ENCODE measurements at places on chromosomes 13 and 19. TPM values are rescaled to one million over a fixed set of nuclear protein-coding genes. Genes with fewer than 3 reads are reported as not detected.

- no peak for DNase-seq
These were observed 48.0 kb upstream of the PCDH17 start for GRCh38 chr13:57583529-57583928.

GRCh38 chr19:34677386-34678084 is at the start of gene ZNF302:
ZNF302 (plus strand) TSS chr19:34677678; CDS start chr19:34678805, 1,127 bp downstream.
- DNase-seq, result peak; percentile 41

DNA sequence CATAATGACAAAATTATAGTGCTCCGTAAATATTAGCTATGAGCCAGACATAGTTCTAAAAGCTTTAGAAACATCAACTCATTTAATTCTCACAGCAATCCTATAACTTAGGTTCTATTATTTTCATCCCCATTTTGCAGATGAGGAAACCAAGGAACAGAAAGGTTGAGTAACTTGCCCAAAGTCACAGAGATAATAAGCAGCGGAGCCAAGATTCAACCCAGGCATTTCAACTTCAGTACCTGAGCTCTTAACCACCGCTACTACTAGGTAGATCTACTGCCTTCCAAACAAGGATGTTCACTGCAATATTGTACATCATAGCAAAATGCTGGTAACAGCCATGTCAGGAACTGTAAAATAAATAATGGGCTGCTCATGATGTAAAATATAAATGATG is 39.9 kb downstream of the ELF1 start:
- no peak for DNase-seq

- no peak for DNase-seq
These were observed 37.5 kb downstream of the RAB20 start for GRCh38 chr13:110523838-110524540.

DNA sequence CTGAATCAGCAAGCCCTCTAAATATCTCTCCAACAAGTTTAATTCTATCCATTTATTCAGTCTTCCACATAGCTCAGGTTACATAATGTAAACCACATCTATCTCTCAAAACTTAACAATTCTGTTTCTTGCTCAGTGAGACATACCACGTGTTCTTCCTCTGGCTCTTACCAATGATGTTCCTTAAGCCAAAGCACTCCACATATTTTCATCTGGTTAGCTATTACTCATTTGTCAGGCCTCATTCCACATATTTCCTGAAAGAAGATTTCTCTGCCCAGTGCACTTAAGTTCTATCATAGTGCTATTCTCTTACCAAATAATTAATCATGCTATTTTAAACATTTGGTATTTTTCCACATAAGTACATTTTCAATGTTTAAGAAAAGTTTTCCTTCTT is 403.3 kb upstream of the ATXN8OS start:
- peak; percentile 0 for DNase-seq

DNA sequence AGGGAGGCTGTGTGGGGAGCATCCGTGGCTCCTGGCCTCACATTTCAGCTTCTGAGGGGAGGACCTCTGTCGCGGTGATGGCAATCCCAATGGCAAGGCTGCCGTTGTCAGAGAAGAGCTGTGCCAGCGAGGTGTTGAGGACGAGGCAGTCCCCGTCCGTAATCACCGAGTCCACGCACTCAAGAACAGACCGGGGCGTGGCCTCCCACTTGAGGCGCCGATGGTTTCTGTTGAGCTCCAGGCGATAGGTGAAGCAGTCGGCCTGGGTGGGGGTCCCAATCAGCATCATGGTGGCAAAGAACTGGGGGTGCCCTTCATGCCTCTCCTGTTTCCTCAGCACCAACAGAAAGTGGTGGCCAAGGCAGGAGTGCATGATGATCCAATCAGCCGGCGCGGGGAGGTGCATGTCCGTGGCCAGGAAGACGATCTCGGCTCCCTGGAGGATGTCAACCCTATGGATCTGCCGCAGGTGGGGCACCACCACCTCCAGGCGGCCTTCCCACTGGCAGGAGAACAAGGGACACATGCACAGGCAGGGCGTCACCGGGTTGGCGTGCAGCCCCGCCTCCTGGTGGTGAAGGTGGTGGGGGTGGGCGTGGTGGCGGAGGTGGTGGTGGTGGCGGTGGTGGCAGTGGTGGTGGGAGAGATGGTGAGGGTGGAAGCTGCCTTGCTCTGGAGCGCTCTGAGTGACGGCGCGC is 68.1 kb downstream of the SIAH3 start:
- DNase-seq, result no peak

DNA sequence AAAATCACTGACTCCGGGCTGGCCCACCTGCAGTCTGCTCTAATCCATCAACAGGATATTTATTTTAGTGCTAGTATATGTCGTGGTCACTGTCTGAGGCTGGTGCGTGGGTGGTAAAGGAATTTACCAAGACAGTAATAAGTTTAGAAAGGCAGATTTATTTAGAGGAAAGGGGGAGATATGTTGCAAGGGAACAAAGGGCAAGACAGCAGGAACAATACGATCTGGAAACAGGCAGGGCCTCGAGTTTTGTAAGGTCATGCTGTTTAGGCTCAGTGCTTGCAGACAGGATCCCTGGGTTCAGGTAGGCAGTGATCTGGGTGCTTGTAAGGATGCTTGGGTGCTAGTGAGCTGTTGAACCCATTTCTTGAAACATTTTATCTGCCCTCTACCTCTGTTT is 748.2 kb upstream of the SLITRK5 start:
- DNase-seq, result no peak

GRCh38 chr19:14059093-14059480 is 2.8 kb downstream of the PALM3 start:
- no peak for DNase-seq

DNA sequence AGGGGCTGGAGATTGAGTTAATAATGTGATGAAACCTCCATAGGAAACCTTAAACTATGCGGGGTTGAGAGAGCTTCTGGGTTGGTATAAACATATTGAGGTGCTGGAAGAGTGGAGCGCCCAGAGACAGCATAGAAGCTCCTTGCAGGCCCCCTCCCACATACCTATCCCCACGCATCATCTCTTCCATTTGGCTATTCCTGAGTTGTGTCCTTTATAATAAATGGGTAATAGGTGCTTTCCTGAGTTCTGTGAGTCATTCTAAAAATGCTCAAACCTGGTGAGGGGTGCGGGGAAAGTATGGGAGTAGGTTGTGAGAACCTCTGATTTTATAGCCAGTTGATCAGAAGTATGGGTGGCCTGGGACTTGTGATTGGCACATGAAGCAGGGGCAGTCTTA is 14.6 kb downstream of the CCDC122 start:
- peak; percentile 28 for DNase-seq

DNA sequence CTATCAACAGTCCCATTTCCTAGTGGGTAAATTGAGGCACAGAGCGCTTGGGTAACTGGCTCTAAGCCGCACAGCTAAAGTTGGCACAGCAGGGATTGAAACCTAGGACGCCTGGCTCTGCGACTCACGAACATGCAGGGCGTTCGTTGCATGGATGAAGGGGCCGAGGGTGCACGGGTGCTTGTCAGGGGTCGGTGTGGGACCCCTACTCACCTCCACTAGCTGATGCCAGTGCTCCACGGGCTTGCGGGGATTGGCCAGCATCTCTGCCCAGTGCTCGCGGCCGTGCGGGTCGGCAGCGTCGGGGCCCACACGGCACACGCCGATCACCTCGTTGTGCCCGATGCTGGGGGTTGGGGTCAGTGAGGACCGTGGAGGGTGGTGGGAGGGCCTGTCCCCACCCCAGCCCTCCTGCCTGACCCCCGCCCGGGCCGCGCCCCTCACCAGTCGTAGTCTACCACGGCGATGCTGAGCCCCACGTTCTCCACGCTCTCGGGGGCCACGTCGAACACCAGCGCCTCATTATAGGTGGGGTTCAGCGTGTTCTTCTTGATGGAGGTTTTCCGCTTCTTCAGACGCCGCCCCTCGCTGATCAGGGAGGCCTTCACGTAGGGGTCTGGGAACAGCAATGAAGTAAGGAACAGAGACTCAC is 14.6 kb downstream of the SYT3 start:
- DNase-seq, result no peak

DNA sequence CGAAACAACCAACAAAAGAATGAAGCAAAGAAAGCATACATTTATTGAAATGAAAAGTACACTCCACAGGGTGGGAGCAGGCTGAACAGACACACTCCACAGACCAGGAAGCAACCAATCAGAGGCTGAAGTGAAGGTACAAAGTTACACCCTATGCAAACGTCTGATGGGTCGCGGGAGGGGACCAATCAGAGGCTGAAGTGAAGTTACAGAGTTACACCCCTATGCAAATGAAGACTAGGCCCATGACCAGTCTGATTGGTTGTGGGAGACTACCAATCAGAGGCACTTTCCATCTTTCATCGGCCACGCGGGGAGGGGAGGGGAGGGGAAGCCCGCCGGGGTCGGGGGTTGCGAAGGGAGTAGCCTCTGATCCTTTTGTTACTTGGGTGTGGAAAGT is 12.4 kb upstream of the FBL start:
- peak; percentile 18 for DNase-seq

DNA sequence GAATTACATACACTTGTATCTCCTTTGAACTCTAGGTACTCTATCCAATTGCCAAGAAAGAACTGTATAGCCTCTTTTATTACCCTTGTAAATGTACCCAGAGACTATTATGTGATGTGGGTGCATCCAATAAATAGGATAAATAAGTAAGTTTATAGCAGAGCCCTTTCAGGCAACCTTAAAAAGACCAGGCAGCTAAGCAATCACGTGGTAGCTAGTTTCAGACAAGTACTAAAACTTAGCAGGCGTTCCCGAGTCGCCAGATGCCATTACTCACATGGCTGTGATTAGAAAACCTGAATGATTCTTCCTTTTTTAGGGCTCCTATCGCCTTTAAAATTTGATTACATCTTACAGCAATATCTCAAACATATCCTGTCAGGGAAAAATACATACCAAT is 1303.0 kb downstream of the EFNB2 start:
- DNase-seq, result no peak

GRCh38 chr13:24627946-24628345 is 52.3 kb upstream of the ATP12A start:
- no peak for DNase-seq

DNA sequence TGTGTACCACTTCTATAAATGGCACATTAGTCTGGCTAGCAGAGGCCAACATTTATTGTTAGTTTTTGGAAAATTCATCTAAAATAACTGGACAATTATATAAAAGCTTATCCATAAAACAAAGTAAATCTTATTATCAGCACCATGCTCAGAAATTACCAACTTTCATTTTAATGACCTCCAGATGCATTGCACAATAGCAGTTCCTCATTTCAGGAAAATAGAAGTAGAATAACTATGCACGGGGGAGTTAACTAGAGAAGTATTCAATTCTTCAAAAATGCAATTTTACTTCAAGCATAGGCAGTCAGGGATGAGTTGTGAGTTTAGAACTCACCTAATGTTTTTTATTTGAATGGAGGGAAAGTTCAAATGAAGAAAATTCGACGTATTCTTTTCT is 1023.5 kb downstream of the PCDH17 start:
- no peak for DNase-seq

- no peak for DNase-seq
These were observed 511.7 kb downstream of the SLITRK6 start for GRCh38 chr13:85287528-85287927.

GRCh38 chr19:5397804-5398692 is 57.2 kb upstream of the ZNRF4 start:
- DNase-seq, result peak; percentile 6

DNA sequence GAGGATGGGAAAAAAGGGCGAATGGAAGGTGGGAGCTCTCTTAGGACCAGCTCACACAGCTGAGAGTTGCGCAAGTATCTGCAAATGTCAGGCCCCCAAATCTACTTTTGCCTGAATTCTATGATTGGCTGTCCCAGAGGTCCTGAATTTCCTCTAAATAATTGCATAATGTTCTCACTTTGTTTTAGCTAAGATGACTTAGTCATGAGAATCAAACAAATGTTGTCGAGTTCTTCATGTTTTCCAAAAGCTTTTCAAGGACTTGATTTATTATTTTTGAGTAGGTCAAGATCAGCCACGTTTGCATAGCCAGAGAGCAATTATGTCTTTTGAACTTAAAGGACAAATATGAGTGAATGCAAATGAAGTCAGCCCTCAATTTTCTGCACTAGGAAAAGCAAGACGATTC is 246.6 kb upstream of the MAB21L1 start:
- DNase-seq, result no peak

- peak; percentile 18 for DNase-seq
These were observed 260.0 kb downstream of the FGF14 start for GRCh38 chr13:102141625-102142472.

DNA sequence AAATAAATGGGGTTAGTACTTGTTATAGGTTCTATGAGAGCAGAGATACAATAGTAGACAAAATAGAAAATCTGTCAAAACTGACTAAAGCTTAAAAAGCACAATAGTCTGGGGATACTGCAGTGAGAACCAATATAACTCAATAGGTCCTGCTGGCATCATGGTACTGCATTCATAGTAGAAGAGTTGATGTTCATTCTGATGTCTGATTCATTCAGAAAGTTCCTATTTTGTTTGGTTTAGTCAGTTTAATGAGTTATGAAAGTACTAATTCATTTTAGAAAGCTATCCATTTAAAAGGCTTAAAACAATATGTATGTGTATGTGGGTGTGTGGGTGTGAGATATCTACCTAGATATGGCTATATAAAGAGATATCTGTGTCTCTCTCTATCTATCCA is 152.8 kb downstream of the LHFPL6 start:
- DNase-seq, result no peak

DNA sequence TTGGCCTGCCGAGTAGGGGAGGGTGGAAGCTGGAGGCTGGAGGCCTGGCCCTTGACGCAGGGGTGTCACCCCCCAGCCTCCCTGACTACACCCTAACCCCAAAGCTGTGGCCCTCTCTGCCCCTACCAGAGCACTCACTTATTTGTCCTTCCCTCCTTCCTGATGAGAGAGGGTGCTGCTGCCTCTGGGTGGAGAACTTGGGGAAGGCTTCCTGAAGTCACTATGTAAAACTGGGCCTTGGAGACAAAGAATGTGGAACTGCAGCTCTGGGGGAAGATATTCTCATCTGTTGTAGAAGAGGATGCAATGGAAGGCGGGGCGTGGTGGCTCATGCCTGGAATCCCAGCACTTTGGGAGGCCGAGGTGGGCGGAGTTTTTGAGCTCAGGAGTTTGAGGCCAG is 485.2 kb downstream of the ZNF536 start:
- no peak for DNase-seq

- peak; percentile 24 for DNase-seq
These were observed 18.2 kb downstream of the ARHGAP33 start for GRCh38 chr19:35793381-35794165.

- no peak for DNase-seq
These were observed 22.7 kb downstream of the MYO9B start for GRCh38 chr19:17098326-17098725.

Gene RYR1
- total RNA-seq, result not detected

Gene C1QTNF9
- total RNA-seq, result not detected

Gene C19orf67
- total RNA-seq, result not detected

Gene IL12RB1
- total RNA-seq, result not detected

Gene DACT3
- total RNA-seq, result 1.1 TPM

Gene TMPRSS9
- total RNA-seq, result not detected

Gene STOML3
- total RNA-seq, result not detected

Gene PABPC3
- total RNA-seq, result not detected

Gene CYP4F8
- total RNA-seq, result not detected

Gene SIGLEC9
- 0.43 TPM for total RNA-seq
